HFFc6 (cell line): ENCODE measurements at places on chromosomes 3 and 15. TPM values are rescaled to one million over a fixed set of nuclear protein-coding genes. Genes with fewer than 3 reads are reported as not detected.

TLR9 gene
- total RNA-seq, result not detected in 3 replicates

IQCF2 gene
- total RNA-seq, result not detected in 3 replicates

- H3K4me3 ChIP-seq, result no peak overlapping the region
- peaks cover 9% of the 10 kb centered on the region for H3K36me3 ChIP-seq
- H3K27ac ChIP-seq, result no peak overlapping the region
- no peaks in the 10 kb centered on the region for H3K4me1 ChIP-seq
These were observed 21.0 kb upstream of the SHISA5 start for GRCh38 chr3:48524970-48525369.

- H3K27ac ChIP-seq, result no peak overlapping the region
- H3K36me3 ChIP-seq, result no peaks in the 10 kb centered on the region
- peaks cover 26% of the 10 kb centered on the region for H3K27me3 ChIP-seq
These were observed 15.4 kb upstream of the KLF15 start for GRCh38 chr3:126372413-126373145.

DNA sequence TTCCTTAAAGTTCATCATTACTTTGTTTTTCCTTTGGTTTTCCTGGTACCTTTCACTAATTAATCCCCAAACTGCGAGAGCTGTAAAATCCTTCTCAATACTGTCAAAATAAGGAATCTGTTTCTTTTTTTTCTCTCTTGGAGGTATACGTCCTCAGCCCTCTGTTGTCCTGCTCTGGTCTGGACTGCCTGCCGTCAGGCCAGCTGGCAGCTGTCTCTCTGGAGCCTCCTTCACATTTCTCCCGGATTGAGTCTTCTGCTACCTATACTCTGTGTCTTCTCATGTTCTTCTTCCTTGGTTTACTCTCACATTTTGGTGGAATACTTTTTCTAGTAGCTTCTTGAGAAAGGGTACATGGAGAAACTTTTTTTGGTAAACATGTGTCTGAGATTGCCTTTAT is 13.8 kb downstream of the TATDN2 start:
- H3K4me1 ChIP-seq, result peaks cover 15% of the 10 kb centered on the region
- H3K27ac ChIP-seq, result no peak overlapping the region
- no peak for DNase-seq
- peaks cover 45% of the 10 kb centered on the region for H3K36me3 ChIP-seq
- no peaks in the 10 kb centered on the region for H3K27me3 ChIP-seq
- no peak overlapping the region for H3K4me3 ChIP-seq

DNA sequence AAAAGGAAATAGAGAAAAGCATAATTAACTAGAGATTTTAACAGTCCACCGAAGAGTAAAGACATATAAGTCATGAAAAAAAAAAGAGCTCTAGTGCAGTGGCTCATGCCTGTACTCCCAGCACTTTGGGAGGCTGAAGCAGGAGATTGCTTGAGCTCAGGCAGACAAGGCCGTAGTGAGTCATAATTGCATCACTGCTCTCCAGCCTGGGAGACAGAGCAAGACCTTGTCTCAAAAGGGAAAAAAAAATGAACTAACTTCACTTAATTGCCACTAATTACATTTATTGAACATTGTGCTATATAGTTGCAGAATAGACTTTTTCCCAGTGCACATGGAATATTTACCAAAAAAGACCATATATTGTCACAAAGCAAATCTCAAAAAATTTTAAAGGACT is 221.8 kb downstream of the CBLB start:
- no peaks in the 10 kb centered on the region; the same call in 1 of the 2 replicates for H3K36me3 ChIP-seq
- no peak overlapping the region for H3K4me3 ChIP-seq
- H3K27me3 ChIP-seq, result no peaks in the 10 kb centered on the region
- H3K4me1 ChIP-seq, result peaks cover 28% of the 10 kb centered on the region
- DNase-seq, result peak; percentile 85
- H3K27ac ChIP-seq, result no peak overlapping the region

DNA sequence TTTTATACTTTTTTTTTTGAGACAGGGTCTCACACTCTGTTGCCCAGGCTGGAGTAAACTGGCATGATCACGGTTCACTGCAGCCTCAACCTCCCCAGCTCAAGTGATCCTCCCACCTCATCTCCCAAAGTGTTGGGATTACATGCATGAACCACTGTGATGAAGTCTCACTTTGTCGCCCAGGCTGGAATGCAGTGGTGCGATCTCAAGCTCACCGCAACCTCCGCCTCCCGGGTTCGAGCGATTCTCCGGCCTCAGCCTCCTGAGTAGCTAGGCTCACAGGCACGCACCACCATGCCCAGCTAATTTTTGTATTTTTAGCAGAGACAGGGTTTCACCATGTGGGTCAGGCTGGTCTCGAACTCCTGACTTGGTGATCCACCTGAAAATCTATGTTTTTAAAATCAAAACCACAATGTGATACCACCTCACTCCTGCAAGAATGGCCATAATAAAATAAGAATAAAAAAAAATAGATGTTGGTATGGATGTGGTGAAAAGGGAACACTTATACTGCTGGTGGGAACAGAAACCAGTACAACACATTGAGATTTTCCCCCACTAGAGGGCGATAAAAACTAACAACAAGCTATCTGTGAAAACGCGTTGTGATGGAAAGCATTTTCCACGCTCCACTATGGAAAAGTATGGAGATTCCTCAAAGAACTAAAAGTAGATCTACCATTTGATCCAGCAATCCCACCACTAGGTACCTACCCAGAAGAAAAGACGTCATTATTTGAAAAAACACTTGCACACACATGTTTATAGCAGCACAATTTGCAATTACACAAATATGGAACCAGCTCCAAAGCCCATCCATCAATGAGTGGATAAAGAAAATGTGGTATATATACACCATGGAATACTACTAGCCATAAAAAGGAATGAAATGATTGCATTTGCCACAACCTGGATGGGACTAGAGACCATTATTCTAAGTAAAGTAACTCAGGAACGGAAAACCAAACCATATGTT is 26.8 kb upstream of the OCA2 start:
- no peak overlapping the region for H3K4me3 ChIP-seq
- peaks cover 3% of the 10 kb centered on the region for H3K27me3 ChIP-seq
- DNase-seq, result peak; percentile 56
- H3K4me1 ChIP-seq, result peaks cover 12% of the 10 kb centered on the region
- H3K36me3 ChIP-seq, result peaks cover 7% of the 10 kb centered on the region; the same call in 1 of the 2 replicates
- H3K27ac ChIP-seq, result no peak overlapping the region

- peak overlapping the region; percentile 26 for H3K4me3 ChIP-seq
- H3K36me3 ChIP-seq, result peaks cover 27% of the 10 kb centered on the region
- no peak for DNase-seq
These were observed 36.9 kb downstream of the TXNRD3 start for GRCh38 chr3:126618021-126618420.
